ENCODE measurements at places on chromosomes 13 and 19. TPM values are rescaled to one million over a fixed set of nuclear protein-coding genes. Genes with fewer than 3 reads are reported as not detected.

- DNase-seq, result no peak
These were observed 5.2 kb downstream of the LILRA4 start for GRCh38 chr19:54333586-54334298.

DNA sequence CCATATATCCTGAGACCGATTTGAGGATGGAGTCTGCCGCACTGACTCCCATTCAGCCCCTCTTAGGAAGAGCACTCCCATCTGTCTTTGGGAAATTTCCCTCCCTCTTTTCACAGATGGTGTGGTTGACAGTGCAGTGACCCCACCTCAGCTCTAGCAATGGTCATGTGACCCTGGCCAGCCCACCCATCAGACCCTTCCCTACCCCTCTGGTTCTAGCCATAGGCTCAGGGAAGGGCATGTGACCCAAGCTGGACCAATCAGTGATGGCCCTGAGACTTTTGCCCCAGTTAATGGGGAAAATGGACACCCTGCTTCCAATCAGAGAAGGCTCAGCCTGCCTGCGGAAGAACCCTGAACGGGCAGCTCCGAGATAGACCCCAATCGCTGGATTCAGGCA, 26.3 kb downstream of the IL12RB1 start:
- DNase-seq, result no peak

- DNase-seq, result peak; percentile 8
These were observed 36.9 kb downstream of the RASA3 start for GRCh38 chr13:114095486-114095885.

GRCh38 chr19:40348961-40349507, 539 bp downstream of the PLD3 start:
- no peak for DNase-seq

GRCh38 chr13:20387441-20387971, 138.2 kb downstream of the CRYL1 start:
- DNase-seq, result no peak

DNA sequence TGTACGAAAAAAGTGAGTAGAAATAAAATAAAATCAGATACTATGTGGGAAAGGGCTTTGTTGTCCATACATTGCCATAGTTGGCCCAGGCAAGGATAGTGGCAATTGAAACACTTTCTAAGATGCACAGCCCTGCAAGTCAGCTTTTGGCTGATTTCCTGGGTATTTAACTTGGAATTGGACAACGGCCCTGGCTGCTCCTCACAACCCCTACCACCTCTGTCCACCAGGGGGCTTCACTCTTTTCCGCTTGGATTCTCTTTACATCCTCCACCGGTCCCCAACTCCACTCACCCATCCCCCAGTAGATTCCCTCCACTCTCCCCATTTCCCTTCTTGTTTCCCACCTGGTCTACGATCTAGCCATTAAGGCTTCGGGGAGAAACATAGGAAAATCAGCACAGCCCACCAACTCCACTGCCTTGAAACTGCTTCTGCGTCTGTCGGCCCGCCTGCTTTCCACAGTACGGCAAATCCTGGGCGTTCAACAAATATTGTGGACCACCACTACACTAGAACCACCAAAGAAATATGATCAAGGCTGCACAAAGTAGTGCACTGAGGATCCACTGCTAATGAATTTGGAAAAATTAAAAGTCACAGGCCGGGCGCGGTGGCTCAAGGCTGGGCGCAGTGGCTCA, 48.6 kb upstream of the GTF3A start:
- peak; percentile 50 for DNase-seq

GRCh38 chr13:36342715-36343114, 3.5 kb downstream of the SPART start:
- no peak for DNase-seq

GRCh38 chr13:35475960-35476943, at the start of gene MAB21L1:
Gene MAB21L1, minus strand, starts transcription at chr13:35476689. Its CDS starts 551 bp downstream, at chr13:35476138.
- no peak for DNase-seq

DNA sequence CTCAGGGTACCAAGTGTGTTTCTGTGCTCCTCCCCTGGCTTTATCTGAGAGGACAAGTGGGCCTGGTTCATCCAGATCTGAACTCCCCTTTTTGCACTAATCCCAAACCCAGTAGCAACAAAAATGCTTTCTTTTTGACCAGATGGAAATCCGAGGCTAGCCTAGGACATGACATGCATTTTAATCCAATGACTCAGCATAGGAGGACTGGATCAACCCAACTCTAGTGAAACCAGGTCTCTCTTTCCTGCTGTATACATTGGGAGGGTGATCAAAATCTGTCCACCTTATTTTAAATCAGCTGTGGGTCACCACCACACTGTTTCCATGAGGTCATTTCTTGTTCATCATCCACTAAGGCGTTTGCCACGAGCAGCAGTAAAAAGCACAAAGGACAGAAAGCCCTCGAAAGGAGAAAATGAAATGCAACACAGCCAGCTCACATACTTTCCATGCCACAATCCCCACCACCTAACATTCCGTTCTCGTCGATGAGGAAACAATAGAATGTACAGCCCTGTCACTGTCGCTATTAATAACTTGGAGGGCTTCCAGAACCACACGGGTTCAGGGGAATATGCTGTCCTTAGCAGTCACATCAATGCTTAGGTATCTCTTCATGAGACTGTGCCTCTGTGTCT, 543.0 kb downstream of the IRS2 start:
- DNase-seq, result no peak

The CDC34 gene
- 459 TPM for total RNA-seq

The ALDH16A1 gene
- total RNA-seq, result 37.4 TPM

GRCh38 chr19:17873786-17874757, 2.3 kb downstream of the SLC5A5 start:
- no peak for DNase-seq

The COX7A1 gene
- total RNA-seq, result 4.7 TPM

The C19orf85 gene
- not detected for total RNA-seq

GRCh38 chr13:75801388-75801945, 165.3 kb downstream of the LMO7 start:
- DNase-seq, result no peak

DNA sequence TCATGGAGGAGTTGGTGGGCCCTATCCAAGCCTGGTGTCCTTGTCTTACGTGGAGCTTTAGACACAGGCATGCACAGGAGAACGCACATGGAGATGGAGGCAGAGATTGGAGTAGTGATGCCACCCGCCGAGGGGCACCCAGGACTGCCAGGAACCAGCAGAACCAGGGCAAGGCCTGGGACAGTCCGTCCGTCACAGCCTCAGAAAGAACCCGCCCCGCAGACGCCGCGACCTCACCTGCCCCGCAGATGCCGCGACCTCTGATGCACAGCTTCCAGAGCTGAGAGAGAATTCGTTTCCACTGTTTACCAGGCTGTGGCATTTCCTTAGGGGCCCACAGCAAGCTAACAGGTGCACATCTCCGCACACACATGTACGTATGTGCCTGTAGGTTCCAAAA, 15.3 kb downstream of the GRTP1 start:
- no peak for DNase-seq

The PTH2 gene
- not detected for total RNA-seq

The ZNF525 gene
- 24.6 TPM for total RNA-seq

GRCh38 chr19:49767381-49767780, 580 bp downstream of the AP2A1 start:
- DNase-seq, result no peak

The CNFN gene
- total RNA-seq, result not detected

GRCh38 chr13:60562096-60562780, 165.2 kb downstream of the TDRD3 start:
- no peak for DNase-seq

The ZNF229 gene
- total RNA-seq, result 1.5 TPM

The ZNF468 gene
- 92.2 TPM for total RNA-seq

DNA sequence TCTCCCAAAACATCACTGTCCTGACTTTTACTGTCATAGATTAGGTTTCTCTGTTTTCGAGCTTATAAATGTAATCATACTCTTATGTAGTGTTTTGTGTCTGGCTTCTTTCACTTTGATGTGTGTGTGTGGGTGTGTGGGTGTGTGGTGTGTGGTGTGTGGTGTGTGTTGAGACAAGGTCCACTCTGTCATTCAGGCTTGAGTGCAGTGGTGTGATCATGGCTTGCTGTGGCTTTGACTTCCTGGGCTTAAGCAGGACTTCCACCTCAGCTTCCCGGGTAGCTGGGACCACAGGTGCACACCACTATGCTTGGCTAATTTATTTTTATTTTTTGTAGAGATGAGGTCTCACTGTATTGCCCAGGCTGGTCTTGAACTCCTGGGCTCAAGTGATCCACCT, 59.6 kb downstream of the PDS5B start:
- no peak for DNase-seq

- no peak for DNase-seq
These were observed 592.0 kb upstream of the SLITRK5 start for GRCh38 chr13:87078947-87079795.

DNA sequence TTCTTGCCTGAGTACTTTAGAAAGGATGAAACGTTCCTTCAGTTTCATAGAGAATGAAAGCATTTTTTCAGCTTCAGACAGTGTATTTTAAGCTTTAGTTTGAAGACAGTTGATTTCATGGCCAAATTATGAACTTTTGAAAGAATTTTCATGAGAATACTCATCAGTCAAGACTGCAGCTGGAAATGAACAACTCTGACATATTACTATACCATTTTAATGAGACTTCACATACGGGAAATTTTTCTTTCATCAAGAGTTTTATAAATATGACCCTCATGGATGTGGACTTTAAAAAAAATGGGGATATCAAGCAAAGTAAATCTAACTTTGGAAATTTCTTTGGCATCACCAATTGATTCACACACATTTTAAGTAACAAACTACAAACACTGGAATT, 6.4 kb downstream of the LATS2 start:
- DNase-seq, result no peak

DNA sequence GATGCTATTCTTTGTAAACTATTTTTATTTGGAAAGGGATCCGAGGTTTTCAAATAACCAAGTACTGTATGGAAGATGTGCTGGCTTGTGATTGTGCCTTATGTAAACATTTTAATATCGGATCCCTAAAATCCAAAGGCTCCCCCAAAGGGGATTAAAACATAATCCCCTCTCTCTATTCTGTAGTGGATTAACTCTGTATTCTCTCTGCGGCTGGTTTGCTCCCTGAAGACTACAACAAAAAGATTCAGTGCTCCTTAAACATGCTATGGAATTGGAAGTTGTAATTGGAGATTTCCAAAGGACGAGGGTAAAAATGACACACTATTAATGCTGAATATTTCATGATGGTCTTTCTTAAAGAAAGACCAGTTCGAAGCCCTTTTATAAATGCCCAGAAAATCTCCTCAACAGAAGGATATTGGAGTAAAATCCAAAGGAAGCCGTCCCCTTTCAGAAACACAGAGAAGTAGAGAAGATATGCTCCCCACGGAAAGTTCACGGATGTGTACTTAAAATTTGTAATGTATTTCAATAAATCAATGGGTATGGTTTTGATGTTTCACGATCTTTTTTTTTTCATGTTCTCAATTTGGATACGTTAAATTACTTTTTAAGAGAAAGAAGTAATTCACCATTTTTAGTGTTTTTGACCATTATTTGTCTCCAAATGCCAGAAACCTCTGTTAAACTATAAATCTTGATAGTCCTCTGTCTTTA, 6.5 kb downstream of the MAB21L1 start:
- no peak for DNase-seq

The SHISA7 gene
- not detected for total RNA-seq

DNA sequence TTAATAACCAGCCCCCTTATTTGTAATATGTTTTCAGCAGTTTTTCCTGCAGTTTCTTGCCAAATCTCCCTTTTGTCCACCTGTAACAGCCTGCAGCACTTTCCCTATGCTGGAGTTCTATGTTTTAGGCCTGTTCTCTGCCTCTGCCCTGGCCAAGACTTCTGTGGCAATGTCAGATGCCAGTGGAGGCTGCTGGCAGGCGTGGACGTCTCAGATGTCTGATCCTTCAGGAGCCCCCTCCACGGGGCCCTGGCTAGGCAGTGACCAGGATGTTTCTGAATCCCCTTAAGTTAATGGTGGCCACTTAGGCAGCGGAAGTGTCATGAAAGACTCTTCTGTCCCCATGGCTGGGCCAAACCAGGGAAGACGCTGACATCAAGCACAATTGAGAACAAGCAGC, 40.8 kb downstream of the SIPA1L3 start:
- no peak for DNase-seq

- DNase-seq, result peak; percentile 79
These were observed 129.0 kb upstream of the SPRY2 start for GRCh38 chr13:80469853-80470381.

- DNase-seq, result no peak
These were observed 2.1 kb downstream of the ZNF563 start for GRCh38 chr19:12331211-12331941.

The C1QTNF9 gene
- not detected for total RNA-seq

DNA sequence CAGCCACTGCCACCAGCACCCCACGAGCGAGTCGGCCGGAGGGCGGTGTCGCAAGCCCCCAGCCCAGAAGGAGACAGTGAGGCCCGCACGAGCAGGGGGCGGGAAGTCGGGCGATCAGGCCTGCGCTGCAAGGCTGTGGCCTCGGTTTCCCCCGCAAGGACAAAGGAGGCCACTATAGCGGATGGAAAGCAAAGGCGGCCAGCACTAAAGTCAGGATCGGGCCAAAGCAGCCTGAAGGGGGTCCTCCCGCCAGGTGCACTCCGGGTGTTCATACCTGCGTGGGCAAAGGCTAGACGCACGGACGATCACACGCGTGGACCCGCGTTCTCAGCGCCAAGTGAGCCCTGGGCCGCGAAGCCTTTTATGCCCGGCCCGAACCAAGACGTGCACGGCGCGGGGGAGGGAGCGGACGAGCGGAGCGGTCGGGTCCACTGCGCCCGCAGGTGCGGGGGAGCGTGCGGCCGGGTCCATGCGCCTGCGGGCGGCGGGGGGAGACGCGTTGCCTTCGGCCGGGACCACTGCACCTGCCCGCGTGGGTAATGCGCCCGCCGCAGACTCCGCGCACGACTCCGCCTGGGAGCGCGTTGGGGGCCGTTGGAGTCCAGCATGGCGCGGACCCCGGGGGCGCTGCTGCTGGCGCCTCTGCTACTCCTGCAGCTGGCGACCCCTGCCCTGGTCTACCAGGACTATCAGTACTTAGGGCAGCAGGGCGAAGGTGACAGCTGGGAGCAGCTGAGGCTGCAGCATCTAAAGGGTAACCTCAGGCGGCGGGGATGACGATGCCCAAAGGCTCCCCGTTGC, at the start of the genes PRDX2 and THSD8:
Gene PRDX2, minus strand, starts transcription at position 335 of the 801 bp plus-strand sequence. CDS start 539 bp downstream, outside the sequence.
Gene THSD8, plus strand, starts transcription at position 604 of the 801 bp plus-strand sequence. Its CDS starts 3 bp downstream, at position 607.
- peak; percentile 80 for DNase-seq

DNA sequence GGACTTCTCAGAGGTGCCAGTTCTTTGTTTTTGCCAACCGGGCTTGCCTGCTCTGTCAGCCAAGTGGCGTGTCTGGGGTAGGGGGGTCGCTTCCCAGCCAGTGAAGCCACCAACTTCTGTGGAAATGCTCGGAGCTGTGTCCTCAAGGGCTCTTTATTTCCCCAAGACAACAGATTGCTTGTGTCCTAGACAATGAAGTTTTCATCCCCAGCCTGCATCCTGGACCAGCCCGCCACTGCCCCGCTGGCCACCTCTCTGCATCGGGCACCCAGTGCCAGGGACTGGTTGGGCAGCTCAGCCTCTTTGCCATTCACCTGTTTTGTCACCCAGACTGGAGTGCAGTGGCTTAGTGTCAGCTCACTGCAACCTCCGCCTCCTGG, 3.7 kb downstream of the RAB11B start:
- no peak for DNase-seq

The ZNF724 gene
- total RNA-seq, result 0.26 TPM

The DCT gene
- total RNA-seq, result 0.76 TPM

The FCGBP gene
- total RNA-seq, result 12.0 TPM

The PGLYRP2 gene
- total RNA-seq, result not detected
